ENCODE measurements at places on chromosomes 12 and 14. TPM values are rescaled to one million over a fixed set of nuclear protein-coding genes. Genes with fewer than 3 reads are reported as not detected.

C12orf42 gene
- not detected for total RNA-seq

TMEM233 gene
- 0.03 TPM for total RNA-seq

SLC17A8 gene
- total RNA-seq: not detected

ZDHHC22 gene
- total RNA-seq: 0.23 TPM

CCDC196 gene
- not detected for total RNA-seq

PLXNC1 gene
- 0.15 TPM for total RNA-seq

PPFIA2 gene
- total RNA-seq: not detected

All from A549 treated with Hydrocortisone at 1 μM for 4 hours (cell line).